ENCODE measurements at places on chromosomes 1 and 21.

DNA sequence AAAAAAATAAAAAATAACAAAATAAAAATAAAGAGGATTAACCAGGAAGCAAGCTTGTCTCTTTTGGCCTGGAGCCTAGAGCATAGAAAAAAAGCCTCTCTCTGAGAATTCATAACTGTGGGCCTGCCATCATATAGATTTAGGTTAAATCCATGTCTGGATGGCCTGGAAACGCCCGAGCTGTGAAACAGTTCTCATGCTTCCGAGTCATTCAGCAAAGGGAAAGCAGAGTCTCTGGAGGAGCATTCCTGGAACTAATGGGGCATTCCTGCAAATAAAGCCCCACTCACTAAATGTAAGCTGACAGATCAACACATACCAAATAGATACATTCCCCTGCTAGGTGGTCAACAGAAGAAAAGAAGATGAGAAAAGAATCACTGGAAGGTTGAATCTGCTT is 75.8 kb upstream of the GNG4 start:
- no peak for DNase-seq

GRCh38 chr1:208935517-208936187 is 647.9 kb upstream of the CAMK1G start:
- DNase-seq, result no peak

- DNase-seq, result no peak
Observed at GRCh38 chr1:101284021-101284420, 47.2 kb downstream of the S1PR1 start.

DNA sequence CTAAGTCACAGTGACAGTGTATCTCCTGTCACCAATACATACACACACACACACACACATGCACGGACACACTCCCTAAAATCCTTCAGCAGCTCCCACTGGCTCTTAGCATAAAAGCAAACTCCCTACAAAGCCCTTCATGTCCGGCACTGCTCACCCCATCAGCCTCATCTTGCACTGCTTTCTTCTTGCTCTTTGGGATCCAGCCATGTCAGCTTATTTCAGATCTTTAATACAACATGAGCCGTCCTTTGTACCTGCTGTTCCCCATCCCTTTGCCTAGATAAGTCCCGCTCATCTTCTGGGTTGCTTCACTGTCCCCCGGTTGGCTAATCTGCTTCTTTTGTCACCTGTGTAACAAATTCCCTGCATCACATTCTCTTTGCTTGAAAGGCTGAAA is 82.1 kb upstream of the VAV3 start:
- DNase-seq, result no peak

DNA sequence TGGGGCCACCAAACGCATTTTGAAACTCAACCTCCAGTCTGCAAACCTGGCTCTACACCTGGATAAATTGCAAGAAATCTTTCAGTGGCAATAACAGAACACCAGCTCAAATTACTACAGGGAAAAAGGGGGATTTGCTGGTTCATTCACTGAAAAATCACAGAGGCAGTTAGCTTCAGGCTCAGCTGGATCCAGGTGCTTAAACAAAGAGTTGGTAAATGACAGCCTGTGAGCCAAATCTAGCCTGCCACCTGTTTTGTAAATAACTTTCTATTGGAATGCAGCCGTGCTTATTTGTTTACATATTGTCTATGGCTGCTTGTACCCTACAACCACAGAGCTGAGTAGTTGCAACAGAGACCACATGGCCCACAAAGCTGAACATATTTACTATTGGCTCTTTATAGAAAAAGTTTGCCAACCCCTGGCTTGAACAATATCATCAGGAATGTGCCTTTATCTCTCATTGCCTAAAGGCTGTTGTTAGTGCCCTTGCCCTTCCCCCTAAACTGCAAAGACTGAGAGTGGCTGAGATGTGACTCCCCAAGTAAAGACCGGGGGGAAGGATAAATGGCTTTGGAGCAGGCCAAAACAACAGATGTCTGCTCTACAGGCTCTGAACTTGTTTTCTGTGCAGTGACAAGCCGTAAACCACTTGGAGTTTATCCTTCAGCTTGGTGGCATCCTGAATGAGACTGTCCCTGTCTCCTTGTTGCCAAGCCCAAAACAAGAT is 21.5 kb upstream of the PTPRF start:
- DNase-seq, result peak; percentile 62
